SW 1271 (cell line): ENCODE measurements at places on chromosomes 7 and 10.

- no peak for DNase-seq
Measured at GRCh38 chr10:71397296-71398212, 834 bp downstream of the CDH23 start.

GRCh38 chr7:143395187-143396149 is 13.2 kb downstream of the EPHA1 start:
- no peak for DNase-seq

GRCh38 chr7:41977151-41977651 is 259.8 kb downstream of the GLI3 start:
- peak; percentile 4 for DNase-seq

GRCh38 chr10:91210014-91210413 is 10.4 kb upstream of the PCGF5 start:
- no peak for DNase-seq

GRCh38 chr10:70906031-70906783 is 17.8 kb upstream of the PCBD1 start:
- no peak for DNase-seq
